ENCODE measurements at places on chromosomes 3 and 15.

GRCh38 chr3:141663993-141664392, 74.1 kb upstream of the RNF7 start:
- DNase-seq = no peak

- peak; percentile 11 for DNase-seq
Measured at GRCh38 chr15:70033529-70034140, 64.1 kb downstream of the TLE3 start.

DNA sequence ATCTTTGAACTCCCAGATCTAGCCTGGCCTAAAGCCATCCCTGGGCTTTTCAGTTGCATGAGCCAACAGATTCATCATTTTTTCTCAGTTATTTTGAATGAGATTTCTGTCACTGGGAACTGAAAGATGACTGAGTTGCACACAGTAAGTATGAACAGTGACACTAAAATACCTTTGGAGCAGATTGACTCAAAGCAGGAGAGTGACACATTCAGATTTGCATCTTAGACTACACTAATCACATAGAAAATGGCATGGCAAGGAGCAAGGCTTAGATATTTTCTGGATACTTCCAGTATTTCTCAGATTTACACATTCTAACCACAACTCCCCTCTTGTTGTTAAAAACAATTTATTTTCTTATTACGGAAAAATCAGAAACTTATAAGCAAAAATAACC, 32.8 kb downstream of the SEC62 start:
- DNase-seq = no peak

DNA sequence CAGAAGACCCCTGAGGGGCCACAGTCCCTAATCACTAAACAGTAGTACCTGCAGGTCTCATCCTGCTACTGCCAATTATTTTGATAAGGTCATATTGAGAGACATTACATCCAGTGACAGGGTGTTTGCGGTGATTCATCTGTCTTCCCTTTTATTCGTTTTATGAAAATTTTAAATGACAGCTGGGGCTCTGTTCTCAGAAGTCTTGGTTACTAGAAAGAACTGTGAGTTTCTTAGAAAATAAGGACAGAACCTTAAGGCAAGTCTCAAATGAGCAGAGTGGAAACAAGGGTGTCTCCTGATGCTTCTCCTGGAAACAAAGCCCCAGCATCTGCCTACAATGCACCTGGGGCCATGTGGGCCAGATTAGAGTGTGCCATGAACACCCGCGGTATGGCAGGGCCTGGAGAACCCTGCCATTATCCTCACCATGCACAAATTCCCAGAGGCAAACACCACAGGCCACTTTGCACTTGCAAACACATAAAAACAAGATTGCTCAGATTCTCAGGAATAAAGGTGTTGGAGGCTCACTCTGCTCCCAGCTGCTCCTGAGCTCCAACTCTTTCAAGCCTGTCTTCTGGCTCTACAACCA, 66.3 kb upstream of the IQSEC1 start:
- DNase-seq = no peak

GRCh38 chr3:45741742-45742460, 52.7 kb downstream of the SACM1L start:
- DNase-seq = no peak

DNA sequence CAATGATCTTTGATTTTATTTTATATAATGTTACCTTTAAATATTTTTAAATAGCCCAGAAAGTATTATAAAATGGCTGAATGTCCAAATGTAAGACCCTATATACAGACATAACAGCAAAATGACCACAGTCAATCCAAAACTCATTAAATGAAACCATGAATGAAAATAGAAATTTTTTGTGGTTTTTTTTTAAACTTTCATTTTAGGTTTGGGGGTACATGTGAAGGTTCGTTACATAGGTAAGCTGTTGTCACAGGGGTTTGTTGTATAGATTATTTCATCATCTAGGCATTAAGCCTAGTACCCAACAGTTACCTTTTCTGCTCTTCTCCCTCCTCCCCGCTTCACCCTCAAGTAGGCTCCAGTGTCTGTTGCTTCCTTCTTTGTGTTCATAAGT, 108.8 kb downstream of the FAIM start:
- no peak for DNase-seq

- DNase-seq = no peak
Measured at GRCh38 chr3:173584093-173584837, 186.7 kb downstream of the NLGN1 start.

- no peak for DNase-seq
Measured at GRCh38 chr15:68767833-68768232, 52.9 kb downstream of the ANP32A start.

GRCh38 chr3:18441551-18441950, 16.4 kb upstream of the SATB1 start:
- DNase-seq = no peak

GRCh38 chr3:196975349-196975748, 6.7 kb upstream of the PIGZ start:
- no peak for DNase-seq

DNA sequence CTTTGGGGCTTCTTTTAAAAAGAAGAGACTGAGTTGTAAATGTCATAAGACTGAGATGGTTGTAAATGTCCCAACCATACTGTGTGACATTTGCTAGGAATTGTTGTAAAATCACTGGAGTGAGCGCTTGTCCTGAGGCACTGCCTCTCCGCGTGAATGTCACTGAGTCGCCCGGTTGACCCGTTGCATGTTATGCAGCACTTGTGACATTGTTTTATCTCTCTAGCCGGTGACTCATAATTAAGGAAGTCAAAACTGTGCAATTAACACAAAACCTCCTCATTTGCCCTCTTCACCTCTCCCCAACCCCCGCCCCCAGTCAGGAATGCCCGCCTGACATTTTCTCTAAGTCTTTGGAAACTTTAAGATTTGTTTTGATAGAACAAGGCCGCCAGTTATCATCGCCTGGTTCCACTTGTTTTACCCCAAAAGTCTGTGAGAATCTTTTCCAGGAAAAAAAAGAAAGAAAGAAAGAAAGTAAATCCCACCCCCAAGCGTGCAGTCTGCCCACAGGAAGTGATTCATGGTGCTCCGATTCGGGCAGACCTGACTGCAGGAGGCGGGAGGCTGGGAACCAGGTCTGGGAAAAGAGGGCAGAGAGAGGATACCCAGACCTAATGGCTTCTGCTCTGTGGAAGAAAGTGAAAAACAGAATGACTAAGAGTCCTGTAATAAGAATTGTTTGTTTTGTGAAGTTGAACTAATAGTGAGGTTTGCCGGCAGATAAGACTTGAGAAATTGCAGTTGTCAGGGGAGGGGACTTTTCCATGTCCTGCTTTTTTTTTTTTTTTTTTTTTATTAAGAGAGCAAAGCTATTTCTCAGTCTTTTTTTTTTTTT, 84.8 kb downstream of the SMAD3 start:
- peak; percentile 96 for DNase-seq

DNA sequence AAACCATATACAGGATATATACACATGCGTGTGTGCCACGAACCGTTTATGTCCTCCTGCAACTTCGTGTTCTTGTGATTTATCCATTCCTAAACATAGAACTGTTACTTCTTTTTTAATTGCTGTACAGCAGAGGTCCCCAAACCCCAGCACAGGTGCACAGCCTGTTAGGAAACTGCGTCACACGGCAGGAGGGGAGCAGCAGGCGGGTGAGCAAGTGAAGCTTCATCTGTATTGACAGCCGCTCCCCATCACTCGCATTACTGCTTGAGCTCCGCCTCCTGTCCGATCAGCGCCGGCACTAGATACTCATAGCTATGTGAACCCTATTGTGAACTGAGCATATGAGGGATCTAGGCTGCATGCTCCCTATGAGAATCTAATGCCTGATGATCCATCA, 34.9 kb upstream of the NRROS start:
- DNase-seq = no peak

GRCh38 chr3:117126460-117126859, 416.9 kb downstream of the TUSC7 start:
- no peak for DNase-seq

DNA sequence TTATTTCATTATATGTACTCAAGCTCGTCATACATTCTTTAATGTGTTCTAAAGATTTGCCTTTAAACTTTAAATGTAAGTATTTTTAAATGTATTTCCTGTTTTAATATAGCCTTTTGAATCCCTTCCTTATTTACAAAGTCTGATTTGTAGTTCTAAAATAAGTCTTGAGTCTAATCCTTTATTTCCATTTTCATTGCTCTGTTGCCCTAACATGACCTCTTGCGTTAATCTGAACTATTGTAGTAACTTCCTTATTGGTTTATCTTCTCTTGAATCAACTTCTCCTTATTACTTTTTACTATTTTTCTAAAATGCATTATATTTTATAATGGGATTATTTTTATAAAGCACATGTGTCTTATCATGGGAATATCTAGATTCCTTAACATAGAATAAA, 24.0 kb downstream of the KNL1 start:
- no peak for DNase-seq

- no peak for DNase-seq
Measured at GRCh38 chr3:48999085-48999858, 7.9 kb upstream of the WDR6 start.

DNA sequence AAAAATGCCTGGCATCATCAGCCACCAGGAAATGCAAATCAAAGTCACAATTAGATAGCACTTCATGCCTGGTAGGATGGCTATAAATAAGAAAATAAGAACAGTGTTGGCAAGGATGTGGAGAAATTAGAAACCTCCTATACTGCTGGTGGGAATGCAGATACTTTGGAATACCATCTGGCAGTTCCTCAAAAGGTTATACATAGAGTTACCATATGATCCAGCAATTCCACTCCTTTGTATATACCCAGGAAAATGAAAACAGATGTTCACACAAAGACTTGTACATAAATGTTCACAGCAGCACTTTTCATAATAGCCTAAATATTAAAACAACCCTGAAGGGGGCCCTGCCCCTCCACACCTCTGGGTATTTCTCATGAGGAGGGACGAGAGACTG, 13.7 kb downstream of the ACSBG1 start:
- no peak for DNase-seq

- peak; percentile 83 for DNase-seq
Measured at GRCh38 chr3:24237971-24238706, 256.5 kb downstream of the THRB start.

- DNase-seq = no peak
Measured at GRCh38 chr15:91898843-91899242, 45.3 kb downstream of the SLCO3A1 start.

GRCh38 chr3:187946163-187946691, 201.0 kb upstream of the BCL6 start:
- no peak for DNase-seq

DNA sequence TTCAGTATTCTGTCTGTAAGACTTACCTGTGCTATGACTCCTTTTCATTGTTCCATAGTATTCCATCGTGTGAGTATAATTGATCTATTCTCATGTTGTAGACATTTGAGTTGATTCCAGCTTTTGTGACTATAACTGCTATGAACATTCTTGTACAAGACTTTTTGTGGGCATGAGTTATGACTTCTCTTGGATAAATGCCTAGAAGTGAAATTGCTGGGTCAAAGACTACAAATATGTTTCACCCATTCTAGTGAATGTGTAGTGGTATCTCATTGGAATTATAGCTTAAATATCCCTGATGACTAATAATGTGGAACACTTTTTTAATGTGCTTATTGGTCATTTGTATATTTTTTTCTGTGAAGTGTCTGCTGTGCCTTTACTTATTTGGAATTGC, 27.6 kb upstream of the NPHP3 start:
- DNase-seq = no peak

DNA sequence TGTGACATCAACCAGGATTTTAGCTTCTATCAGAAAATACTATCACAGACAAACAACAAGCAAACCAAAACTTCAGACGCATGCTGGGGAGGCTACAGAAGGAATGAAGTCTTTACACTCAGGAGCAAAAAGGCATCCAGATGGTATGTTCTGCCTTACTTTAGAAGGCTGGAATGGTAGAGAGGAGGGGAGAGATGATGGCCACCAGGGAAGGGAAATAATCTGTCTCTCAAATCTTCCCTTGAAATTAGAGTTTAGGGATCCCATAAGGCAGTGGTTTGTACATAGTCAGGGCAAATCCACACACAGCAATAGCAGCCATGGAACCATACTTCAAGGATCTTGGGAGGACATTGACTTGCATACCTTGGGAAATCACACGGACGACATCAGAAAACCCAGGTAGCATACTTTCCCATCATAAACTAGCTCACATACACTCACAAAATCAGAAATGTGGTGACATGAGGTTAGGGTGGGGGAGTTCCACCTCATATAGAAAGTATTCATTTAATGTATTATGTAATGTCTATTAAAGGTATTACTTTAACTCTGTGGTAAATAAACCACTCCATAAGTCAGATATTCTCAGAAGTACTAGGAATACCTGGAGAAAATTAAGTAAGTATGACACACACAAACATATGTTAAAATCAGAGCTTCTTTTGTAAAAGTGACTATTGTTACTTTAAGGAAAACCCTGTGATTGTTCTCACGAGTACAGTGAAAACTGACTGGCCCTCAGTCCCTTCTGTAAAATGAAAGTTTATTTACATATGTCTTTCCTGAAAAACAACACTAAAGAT, 9.4 kb downstream of the BTLA start:
- no peak for DNase-seq

- no peak for DNase-seq
Measured at GRCh38 chr15:51223771-51224229, 114.6 kb downstream of the CYP19A1 start.

GRCh38 chr15:100681335-100681746, 79.0 kb downstream of the ASB7 start:
- no peak for DNase-seq

GRCh38 chr15:40229956-40230355, 8.9 kb upstream of the PAK6 start:
- DNase-seq = no peak

DNA sequence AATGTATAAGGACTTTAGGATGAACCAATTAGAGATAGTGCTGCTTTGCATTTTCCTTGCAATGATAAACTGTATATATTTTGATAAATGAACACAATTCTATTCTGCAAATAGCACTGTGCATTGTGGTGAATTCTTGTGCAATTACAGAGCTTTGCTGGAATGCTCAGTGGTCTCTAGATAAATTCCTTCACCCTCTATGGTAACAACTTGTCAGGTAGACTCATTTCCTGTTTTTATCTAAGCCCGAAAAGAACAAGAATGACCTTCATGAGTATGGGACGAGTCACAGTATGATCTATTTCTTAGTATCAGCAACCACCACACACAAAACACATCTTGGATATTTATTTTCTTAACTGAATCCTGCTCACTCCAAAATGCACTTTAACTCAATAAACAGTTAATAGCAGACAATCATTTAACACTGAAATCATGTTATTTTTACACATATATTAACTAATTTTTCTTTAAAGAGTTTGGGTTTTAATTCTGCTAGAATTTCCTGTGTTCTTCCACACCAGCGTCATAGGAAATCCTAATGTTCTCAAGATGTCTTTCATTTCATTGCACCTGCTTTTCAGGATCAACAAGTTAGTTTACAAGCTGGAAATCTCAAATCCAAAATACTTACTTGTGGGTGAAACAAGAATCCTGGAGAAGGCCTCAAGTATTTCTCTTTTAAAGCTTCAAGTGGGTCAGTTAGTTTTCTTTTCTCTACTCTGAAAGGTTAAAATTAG, 551.2 kb downstream of the MECOM start:
- DNase-seq = peak; percentile 95

- DNase-seq = no peak
Measured at GRCh38 chr3:161915418-161915750, 418.8 kb downstream of the OTOL1 start.

GRCh38 chr3:129521611-129522010, 6.8 kb upstream of the RHO start:
- DNase-seq = no peak

GRCh38 chr15:22811640-22812039, 25.2 kb downstream of the NIPA1 start:
- DNase-seq = no peak

Measured in non-pigmented ciliary epithelial cell (primary cell).